ENCODE measurements at places on chromosomes 5 and 9. TPM values are rescaled to one million over a fixed set of nuclear protein-coding genes. Genes with fewer than 3 reads are reported as not detected.

C5orf58 gene
- not detected for total RNA-seq

PDLIM4 gene
- 217 TPM for total RNA-seq

PALM2AKAP2 gene
- 49.0 TPM for total RNA-seq

PTBP3 gene
- 95.9 TPM for total RNA-seq

OR1J2 gene
- not detected for total RNA-seq

CTNND2 gene
- not detected for total RNA-seq

CENPH gene
- 26.3 TPM for total RNA-seq

GNA14 gene
- 0.17 TPM for total RNA-seq

SVEP1 gene
- total RNA-seq = 4.5 TPM

ENC1 gene
- 392 TPM for total RNA-seq

COL23A1 gene
- total RNA-seq = 0.21 TPM

MRPL41 gene
- total RNA-seq = 50.6 TPM

PCDHA7 gene
- 0.26 TPM for total RNA-seq

SLC6A3 gene
- not detected for total RNA-seq
